Stimulated activated CD8-positive, alpha-beta memory T cell treated with anti-CD3 and anti-CD28 coated beads, Interleukin-2, amount 100 ng/mL, for 1 hour (primary cell): ENCODE measurements at places on chromosomes 1 and 21.

- DNase-seq: no peak
Measured at GRCh38 chr1:6982443-6982842, 197.2 kb downstream of the CAMTA1 start.

- DNase-seq: no peak
Measured at GRCh38 chr1:56363007-56363770, 216.2 kb downstream of the PLPP3 start.

DNA sequence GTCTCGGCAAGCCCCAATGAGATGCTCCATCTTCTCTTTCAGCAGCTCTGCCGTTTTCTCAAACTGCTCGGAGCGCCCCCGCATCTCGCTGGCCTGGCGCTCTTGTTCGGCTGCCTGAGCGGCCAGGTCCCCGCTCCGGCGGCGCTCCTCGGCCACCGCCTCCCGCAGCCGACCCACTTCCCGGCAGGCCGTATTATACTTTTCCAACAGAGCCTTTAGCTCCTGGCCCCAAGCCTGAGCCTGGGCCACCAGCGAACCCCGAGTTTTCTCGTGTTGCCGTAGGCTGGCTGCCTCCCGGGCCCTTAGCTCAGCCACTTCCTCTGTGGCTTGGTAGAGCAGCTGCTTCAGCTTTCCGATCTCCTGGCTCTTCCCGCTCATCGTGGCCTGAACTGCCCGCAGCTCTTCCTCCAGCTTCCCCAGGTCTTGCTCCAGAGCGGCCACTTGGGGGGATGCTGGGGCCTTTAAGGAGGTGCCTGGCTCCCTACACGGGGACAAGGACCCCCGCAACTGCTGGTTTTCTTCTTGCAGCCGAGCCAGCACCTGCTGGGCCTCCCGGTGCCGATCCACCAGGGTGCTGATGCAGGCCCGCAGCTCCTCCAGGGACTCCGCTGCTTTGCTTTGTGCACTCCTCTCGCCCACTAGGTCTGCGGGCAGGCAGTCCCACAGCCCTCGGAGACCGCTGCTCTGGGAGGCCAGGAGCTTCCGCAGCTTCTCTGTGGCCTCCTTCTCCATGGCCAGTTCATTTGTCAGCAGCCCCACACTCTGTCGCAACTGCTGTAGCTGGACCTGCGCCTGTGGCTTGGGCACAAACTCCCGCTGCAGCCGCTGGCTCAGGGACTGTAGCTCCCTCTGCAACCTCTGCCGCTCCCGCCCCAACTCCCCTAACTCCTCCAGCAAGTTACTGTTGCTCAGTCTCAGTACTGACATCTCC is 13.4 kb upstream of the PIAS3 start:
- DNase-seq: peak; percentile 4

- no peak for DNase-seq
Measured at GRCh38 chr1:212640223-212640878, 31.8 kb downstream of the ATF3 start.

DNA sequence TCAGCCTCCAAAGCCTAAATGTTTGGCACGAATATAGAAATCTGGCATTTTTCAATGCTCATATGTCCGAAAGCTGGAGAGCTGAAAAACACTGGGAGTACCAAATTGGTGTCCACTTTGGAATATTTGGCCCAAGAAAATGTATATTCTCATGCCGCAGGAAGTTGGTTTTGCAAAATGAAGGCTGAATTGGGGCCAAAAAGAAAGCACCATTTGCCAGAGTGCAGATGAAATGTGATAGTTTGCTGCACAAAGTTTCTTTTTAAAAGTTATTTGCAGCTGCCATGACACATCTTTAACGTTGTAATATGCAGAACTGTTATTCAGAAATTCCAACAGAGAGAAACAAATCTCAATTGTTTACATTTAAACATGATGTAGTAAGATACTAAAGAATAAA is 124.2 kb upstream of the LYPLAL1 start:
- DNase-seq: no peak

DNA sequence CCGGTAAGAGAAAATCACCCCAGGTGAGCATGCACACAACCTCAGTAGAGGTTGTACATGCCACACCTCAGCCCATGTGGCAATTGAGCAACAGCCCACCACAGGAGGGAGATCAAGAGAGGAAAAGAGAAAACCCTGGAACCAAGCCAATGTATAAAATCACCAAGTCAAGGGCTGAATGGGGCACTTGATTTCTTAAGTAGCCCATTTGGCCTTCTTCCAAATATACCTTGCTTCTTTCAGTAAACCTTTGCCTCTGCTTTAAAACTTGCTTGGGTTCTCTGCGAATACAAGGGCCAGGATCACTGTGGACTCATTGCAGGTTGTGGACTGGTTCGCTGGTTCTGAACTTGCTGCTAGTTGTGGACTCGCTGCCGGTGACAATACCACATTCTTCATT is 1814.0 kb downstream of the PLA2G4A start:
- DNase-seq: no peak

DNA sequence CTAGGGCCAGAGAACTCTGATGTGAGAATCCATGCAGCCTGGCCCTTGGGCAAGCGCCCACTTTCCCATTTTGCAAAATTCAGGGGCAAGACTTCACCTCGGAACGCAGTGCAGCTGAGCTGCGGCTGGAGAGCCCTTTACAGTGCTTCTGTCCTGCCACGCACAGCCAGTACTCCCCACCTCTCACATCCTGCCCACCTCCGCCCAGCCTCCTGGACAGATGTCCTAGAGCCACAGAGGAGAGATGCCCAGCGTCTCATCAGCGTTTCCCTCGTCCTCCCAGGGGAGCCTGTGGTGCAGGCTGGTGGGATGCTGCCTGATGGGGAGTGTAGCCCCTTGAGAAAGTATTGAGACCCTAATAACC is 29.6 kb downstream of the RUNX3 start:
- DNase-seq: no peak

GRCh38 chr1:30284728-30285475 is 438.5 kb downstream of the MATN1 start:
- no peak for DNase-seq

DNA sequence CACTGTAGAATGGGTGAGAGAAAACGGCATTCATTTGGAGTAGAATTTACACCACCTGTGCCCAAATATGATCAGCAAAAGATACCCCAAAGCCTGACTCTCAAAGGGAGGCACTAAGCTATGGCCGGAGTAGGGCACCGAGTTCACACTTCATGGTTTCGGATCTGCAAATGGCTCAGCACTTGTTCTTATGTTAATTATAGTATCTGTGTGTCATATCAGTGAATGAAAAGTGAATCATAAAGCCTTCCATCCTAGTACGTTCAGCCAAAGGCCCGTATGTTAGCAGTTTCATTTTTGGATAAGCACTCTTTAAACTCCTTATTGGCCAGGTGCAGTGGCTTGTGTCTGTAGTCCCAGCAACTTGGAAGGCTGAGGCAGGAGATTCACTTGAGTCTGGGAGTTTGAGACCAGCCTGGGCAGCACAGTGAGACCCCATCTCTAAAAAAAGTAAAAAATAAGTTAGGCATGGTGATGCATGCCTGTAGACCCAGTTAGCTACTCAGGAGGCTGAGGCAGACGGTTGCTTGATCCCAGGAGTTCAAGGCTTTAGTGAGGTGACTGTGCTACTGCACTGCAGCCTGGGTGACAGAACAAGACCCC is 4.9 kb upstream of the CORT start:
- DNase-seq: no peak

GRCh38 chr1:241677201-241677600 is 25.1 kb downstream of the WDR64 start:
- DNase-seq: no peak

DNA sequence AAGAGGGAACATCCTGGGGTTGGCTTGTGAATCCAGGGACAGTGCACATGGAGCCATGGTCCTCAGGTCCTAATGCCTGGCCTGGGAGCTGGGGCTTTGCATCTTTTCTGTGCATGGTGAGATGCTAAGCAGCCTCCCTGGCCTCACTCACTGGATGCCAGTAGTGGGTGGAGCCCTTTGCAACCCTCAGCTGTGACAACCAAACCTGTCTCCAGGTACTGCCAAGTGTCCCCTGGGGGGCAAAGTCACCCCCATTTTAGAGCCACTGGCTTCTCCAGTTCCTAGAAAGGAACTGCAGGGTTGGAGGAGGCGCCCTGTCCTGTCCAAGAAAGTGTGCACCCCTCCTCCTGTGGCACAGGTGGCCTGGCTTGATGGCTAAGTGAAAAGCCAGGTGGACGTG is 44.6 kb upstream of the GRIK3 start:
- no peak for DNase-seq

GRCh38 chr1:89906088-89906487 is 85.3 kb downstream of the LRRC8D start:
- no peak for DNase-seq

GRCh38 chr1:114574365-114574764 is 7.0 kb downstream of the BCAS2 start:
- no peak for DNase-seq
